ENCODE measurements at places on chromosomes 12 and 14. TPM values are rescaled to one million over a fixed set of nuclear protein-coding genes. Genes with fewer than 3 reads are reported as not detected.

The MAP1LC3B2 gene
- total RNA-seq, result 2.1 TPM

DNA sequence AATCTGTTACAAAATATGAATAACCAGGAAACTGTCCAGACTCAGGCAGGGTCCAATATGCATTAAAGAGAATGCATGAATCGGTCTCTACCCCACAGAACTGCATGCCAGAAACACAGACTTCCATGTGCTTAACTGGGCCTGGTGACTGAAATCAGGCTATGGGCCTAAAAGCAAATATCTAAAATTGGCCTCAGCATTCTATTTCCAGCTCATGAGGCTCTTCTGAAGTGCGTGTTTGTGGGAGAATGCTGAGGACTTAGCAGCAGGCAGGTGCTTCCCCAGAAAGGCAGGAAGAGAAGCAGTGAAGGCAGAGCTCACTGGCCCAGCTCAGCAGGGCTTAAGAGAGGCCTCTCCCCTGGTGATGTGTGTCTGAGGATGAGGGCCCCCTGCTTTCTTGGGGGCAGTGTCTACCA, 48.5 kb downstream of the ADGRD1 start:
- no peaks in the 10 kb centered on the region for H3K27me3 ChIP-seq
- no peak overlapping the region for H3K27ac ChIP-seq
- peaks cover 3% of the 10 kb centered on the region for H3K36me3 ChIP-seq
- H3K4me3 ChIP-seq, result no peak overlapping the region
- DNase-seq, result no peak

The ALDH1L2 gene
- 11.1 TPM for total RNA-seq

- no peak for DNase-seq
- peaks cover 23% of the 10 kb centered on the region for H3K4me1 ChIP-seq
- H3K27me3 ChIP-seq, result peaks cover 12% of the 10 kb centered on the region
- no peak overlapping the region for H3K4me3 ChIP-seq
- H3K36me3 ChIP-seq, result peaks cover 7% of the 10 kb centered on the region
These were observed 56.4 kb downstream of the GOLGA5 start for GRCh38 chr14:92850492-92850891.

- H3K27ac ChIP-seq, result no peak overlapping the region
- H3K36me3 ChIP-seq, result no peaks in the 10 kb centered on the region
- no peak for DNase-seq
- peaks cover 4% of the 10 kb centered on the region for H3K4me1 ChIP-seq
- peaks cover 64% of the 10 kb centered on the region for H3K27me3 ChIP-seq
- no peak overlapping the region for H3K4me3 ChIP-seq
These were observed 138.7 kb downstream of the PHLDA1 start for GRCh38 chr12:75892731-75893408.

GRCh38 chr14:71891970-71892369, 40.3 kb upstream of the RGS6 start:
- H3K4me3 ChIP-seq, result no peak overlapping the region
- peaks cover 8% of the 10 kb centered on the region for H3K4me1 ChIP-seq
- no peak overlapping the region for H3K27ac ChIP-seq
- no peaks in the 10 kb centered on the region for H3K36me3 ChIP-seq

The GRIN2B gene
- total RNA-seq, result not detected

- no peaks in the 10 kb centered on the region for H3K4me1 ChIP-seq
- H3K27me3 ChIP-seq, result no peaks in the 10 kb centered on the region
- no peak overlapping the region for H3K4me3 ChIP-seq
These were observed 15.0 kb downstream of the OXA1L start for GRCh38 chr14:22781301-22781991.

- no peak for DNase-seq
- H3K27me3 ChIP-seq, result no peaks in the 10 kb centered on the region
- no peak overlapping the region for H3K4me3 ChIP-seq
- no peaks in the 10 kb centered on the region for H3K4me1 ChIP-seq
These were observed 493.3 kb downstream of the EGLN3 start for GRCh38 chr14:33457617-33458016.

The IAPP gene
- total RNA-seq, result not detected

The EPYC gene
- not detected for total RNA-seq

GRCh38 chr12:10511756-10512355, 6.2 kb downstream of the EIF2S3B start:
- no peak for DNase-seq
- H3K4me3 ChIP-seq, result no peak overlapping the region
- H3K27me3 ChIP-seq, result peaks cover 12% of the 10 kb centered on the region
- no peak overlapping the region for H3K27ac ChIP-seq
- H3K36me3 ChIP-seq, result no peaks in the 10 kb centered on the region
- H3K4me1 ChIP-seq, result no peaks in the 10 kb centered on the region

The LMNTD1 gene
- not detected for total RNA-seq

The RPGRIP1 gene
- not detected for total RNA-seq

GRCh38 chr12:71935594-71935993, 3.1 kb upstream of the TPH2 start:
- no peak overlapping the region for H3K27ac ChIP-seq
- DNase-seq, result no peak
- H3K27me3 ChIP-seq, result peaks cover 73% of the 10 kb centered on the region
- peaks cover 5% of the 10 kb centered on the region for H3K4me1 ChIP-seq
- peaks cover 2% of the 10 kb centered on the region for H3K36me3 ChIP-seq
- no peak overlapping the region for H3K4me3 ChIP-seq

DNA sequence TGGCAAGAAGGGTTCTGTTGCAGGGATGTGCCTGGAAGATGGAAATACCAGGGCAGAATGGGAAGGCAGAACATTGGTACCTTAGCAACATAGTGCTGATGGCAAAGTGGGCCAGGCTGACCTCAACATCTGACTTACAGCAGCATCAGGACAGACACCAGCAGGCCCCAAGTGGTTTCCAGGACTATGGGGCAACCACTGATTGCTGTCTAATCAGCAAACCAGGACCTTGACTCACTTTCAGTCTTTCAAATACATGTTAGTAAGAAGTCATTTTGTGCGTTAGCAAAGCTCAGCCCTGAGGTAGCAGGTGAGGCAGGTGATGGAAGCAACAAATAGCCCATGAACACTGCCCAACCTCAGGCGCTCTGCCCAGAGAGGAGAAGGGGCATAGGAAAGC, 4.7 kb upstream of the SPTSSA start:
- H3K36me3 ChIP-seq, result no peaks in the 10 kb centered on the region
- H3K4me3 ChIP-seq, result no peak overlapping the region
- H3K4me1 ChIP-seq, result no peaks in the 10 kb centered on the region
- H3K27ac ChIP-seq, result no peak overlapping the region

The RBP5 gene
- 0.26 TPM for total RNA-seq

GRCh38 chr14:31280871-31281220, 73.3 kb upstream of the HECTD1 start:
- no peak for DNase-seq
- H3K36me3 ChIP-seq, result peaks cover 11% of the 10 kb centered on the region
- H3K27me3 ChIP-seq, result no peaks in the 10 kb centered on the region
- no peak overlapping the region for H3K4me3 ChIP-seq
- H3K4me1 ChIP-seq, result peaks cover 11% of the 10 kb centered on the region

GRCh38 chr12:55850893-55851292, 8.2 kb upstream of the MMP19 start:
- H3K27me3 ChIP-seq, result no peaks in the 10 kb centered on the region
- H3K4me1 ChIP-seq, result peaks cover 18% of the 10 kb centered on the region
- no peak overlapping the region for H3K4me3 ChIP-seq

DNA sequence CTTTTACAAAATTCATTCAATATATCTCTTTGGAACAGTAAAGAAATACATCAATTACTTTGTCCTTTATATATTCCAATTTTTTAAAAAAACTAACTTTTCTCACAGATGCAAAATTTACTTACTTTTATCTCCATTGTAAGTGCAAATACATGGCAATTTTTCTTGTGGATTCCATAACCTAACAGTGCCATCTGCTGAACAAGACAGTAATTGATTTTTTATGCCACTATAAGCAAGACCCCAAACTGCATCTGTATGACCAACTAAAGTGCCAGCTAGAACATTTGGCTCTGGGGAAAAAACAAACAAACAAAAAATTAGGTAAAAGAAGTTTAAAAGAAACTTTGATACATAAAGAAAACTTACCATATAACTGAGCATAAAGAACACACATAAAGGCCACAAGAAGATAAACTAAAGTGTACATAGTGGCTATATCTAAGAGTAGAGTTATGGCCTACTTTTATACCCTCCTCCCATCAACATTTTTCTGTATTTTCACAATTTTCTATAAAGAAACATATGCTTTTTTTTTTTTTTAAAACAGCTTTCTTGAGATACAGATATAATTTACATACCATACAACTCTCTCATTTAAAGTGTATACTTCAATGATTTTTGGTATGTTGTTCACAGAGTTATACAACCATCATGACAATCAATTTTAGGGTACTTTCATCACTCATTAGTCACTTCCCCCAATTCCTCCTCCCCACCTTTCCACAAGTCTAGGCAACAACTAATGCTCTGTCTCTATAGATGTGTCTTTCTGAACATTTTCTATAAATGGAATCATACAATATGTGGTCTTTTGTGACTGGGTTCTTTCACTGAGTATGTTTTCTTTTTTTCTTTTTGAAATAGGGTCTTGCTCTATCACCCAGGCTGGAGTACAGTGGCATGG, 32.6 kb downstream of the COCH start:
- no peak overlapping the region for H3K4me3 ChIP-seq
- no peak for DNase-seq
- no peaks in the 10 kb centered on the region for H3K36me3 ChIP-seq
- no peaks in the 10 kb centered on the region for H3K4me1 ChIP-seq

The CLEC4C gene
- total RNA-seq, result not detected

The SYT1 gene
- total RNA-seq, result not detected

The IL22 gene
- 5.4 TPM for total RNA-seq

DNA sequence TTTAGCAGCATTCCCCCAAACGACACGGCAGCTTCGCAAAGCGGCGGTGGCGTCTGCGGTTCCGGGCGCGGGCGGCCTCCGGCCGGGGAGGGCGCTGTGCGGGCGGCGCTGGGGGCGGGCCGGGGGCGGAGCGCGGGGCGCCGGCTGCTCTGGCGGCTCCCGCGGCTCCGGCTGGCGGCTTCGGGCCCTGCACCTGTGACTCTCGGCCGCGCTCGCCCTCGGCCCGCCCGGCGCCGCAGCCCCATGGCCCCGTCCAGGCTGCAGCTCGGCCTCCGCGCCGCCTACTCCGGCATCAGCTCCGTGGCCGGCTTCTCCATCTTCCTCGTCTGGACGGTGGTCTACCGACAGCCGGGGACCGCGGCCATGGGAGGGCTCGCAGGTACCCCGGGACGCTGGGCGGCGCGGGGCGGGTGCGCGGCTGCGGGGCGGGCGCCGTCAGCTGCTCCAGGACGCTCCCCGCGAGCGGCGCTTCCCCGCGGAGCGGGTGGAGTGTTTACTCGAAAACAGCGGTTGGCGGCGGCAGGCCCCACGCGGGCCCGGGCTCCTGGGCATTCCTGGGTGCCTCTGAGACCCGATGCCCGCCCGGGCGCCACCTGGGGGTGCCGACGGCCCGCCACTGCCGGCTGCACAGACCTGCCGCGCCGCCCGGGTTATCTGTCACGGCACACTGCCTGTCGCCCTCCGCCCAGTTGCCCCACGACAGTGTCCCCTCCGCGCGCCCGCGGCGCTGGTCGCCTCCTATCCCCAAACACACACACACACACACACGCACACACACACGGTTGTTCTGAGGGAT, at the start of gene SLC48A1:
Gene SLC48A1, plus strand, starts transcription at position 177 of the 796 bp plus-strand sequence. Its CDS starts 67 bp downstream, at position 244.
- H3K4me3 ChIP-seq, result peak within 1 kb of the TSS; percentile 94
- H3K36me3 ChIP-seq, result no peaks in the 10 kb centered on the region
- H3K27me3 ChIP-seq, result peaks cover 6% of the 10 kb centered on the region
- peaks cover 39% of the 10 kb centered on the region for H3K4me1 ChIP-seq
- peak within 1 kb of the TSS; percentile 89 for H3K27ac ChIP-seq

DNA sequence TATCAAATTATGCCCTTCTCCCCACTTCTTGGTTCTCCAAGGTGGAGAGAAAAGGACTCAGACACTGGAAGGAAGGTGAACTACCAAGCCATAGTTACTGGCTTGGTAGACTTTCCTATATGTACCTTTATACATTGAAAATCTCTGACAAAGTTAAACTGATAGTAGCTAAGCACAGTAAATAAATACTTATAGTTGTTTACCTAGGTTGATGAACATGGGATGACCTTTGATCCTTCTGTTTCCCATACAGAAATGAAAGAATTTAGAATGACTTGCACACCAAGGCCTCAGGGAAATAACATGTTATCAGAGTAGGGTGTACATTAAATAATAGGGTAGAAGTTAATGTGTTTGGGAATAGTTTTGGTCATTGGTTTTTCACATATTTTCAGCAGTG, 6.7 kb downstream of the ARHGAP5 start:
- H3K4me3 ChIP-seq, result no peak overlapping the region
- no peak overlapping the region for H3K27ac ChIP-seq
- no peak for DNase-seq
- H3K4me1 ChIP-seq, result peaks cover 65% of the 10 kb centered on the region
- H3K27me3 ChIP-seq, result no peaks in the 10 kb centered on the region
- H3K36me3 ChIP-seq, result no peaks in the 10 kb centered on the region

The VASH1 gene
- total RNA-seq, result 4.4 TPM

The AMN gene
- total RNA-seq, result 3.2 TPM
